NCI-H510A treated with DMSO at 0.1 percent for 48 hours (cell line): ENCODE measurements at places on chromosomes 1 and 21.

- peak; percentile 100 for DNase-seq
Measured at GRCh38 chr1:39896909-39897685, 4.6 kb downstream of the MYCL start.

DNA sequence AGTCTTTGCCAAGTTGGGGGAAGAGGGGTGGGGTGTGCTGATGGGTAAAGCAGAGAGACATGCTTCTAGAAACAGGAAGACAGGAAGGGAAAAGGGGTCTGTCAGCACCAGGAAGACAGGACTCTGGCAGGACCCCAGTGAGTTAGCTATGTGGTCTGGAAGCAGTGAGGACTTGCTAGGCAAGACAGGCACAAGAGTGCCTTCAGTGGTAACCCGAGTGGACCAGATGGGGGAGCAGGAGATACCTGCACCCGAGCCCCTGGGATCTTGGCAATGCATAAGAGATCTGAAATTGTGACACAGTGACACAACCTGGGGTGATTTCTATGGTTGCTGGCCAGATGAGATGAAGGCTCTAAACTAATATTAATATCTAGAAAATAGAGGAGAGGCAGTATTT lies 7.0 kb downstream of the TLR5 start:
- no peak for DNase-seq

DNA sequence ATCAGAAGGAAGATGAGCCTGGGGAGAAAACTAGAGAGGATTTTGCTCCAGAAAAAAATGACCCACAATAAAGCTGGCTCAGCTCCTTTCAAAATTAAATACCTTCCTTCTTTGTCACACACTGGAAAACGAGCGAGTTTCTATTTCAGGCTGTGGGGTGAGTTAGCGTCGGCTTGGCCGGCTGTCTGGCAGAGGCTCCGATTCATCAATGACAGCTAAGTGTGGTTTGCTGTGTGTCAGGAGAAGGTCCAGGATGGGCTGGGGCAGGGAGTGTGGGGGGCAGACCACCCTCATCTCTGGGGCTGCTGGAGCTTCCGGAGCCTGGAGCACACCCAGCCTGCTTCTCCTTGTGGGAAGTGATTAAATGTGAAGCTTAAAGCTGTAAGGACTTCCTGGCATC lies 120.2 kb downstream of the ETS2 start:
- no peak for DNase-seq

DNA sequence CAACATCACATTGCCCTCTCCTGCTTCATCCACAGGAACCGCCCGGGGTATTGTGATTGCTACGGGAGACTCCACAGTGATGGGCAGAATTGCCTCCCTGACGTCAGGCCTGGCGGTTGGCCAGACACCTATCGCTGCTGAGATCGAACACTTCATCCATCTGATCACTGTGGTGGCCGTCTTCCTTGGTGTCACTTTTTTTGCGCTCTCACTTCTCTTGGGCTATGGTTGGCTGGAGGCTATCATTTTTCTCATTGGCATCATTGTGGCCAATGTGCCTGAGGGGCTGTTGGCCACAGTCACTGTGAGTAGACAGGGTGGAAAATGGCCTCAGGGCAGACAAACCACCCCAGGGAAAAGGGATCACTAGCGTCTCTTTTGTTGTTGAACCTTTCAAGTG lies 12.7 kb downstream of the ATP1A4 start:
- no peak for DNase-seq

- DNase-seq: peak; percentile 19
Measured at GRCh38 chr21:42164064-42164789, 54.7 kb upstream of the ABCG1 start.

DNA sequence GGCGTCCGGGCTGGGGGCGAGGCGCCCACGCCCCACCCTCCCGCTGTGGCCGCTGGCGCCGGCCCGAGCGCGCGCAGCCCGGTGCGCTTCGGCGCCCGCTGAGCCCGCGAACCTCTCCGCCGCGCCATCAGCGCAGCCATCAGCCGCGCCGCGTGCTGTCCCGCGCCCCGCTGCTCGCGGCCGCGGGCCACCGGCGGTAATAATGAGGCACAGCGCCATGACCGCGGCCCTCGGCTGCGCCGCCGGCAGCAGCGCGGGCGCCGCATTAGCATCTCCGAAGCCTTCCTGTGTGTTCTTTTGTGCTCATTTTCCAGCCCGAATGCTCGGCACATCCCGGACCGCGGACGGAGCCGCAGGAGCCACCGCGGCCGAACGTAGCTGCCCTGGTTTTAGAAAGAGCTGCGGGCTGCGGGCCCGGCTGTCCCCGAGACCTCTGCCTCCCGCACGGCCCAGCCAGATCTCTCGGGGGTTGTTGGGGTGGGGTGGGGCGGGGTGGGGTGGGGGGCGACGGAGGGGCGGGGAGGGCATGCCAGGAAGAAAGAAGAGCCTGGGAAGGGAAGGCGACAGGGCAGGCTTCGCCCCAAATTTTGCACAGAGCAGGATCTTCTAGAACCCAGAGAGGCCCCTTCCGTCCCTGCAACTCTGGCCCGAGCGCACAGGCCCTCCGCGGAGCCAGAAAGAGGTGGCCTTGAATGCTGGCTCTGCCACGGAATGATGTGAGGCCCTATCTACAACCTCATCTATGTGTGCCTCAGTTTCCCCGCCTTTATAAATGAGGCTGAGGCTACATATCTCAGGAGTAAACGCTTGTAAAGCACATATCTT lies 55.3 kb downstream of the RRAGC start:
- DNase-seq: no peak

- no peak for DNase-seq
Measured at GRCh38 chr1:150567341-150567716, 12.1 kb downstream of the MCL1 start.

- DNase-seq: no peak
Measured at GRCh38 chr1:3261969-3262579, 192.4 kb upstream of the ARHGEF16 start.

DNA sequence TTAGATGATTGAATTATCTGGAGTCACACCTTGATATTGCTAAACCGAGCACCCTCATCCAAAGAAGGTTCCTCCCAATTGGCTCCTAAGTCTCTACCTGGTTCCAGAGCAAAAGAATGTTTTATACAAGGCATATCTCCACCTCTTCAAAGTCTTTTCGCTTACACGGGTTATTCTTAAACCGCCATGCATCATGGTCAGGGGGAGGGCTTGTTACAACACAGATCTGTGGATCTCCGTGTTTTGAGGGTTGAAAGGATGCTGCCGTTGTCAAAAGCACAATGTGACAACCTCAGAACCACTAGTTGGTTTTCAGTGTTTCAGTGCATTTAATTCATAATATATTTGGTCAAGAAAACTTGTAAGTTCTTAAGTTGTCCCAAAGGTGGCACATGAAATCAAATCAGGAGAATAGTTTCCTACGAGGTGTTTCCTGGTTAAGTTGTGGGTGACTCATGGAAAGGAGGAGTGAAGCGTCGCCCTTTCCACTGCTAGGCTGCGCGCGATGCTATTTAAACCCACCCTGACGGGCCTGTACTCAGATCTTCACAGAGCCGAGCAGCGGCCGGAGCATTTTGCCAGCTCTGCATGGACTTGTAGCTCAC lies 1531.6 kb upstream of the TPTE start:
- peak; percentile 47 for DNase-seq
